Bronchial smooth muscle cell (primary cell): ENCODE measurements at places on chromosomes 2 and 18. TPM values are rescaled to one million over a fixed set of nuclear protein-coding genes. Genes with fewer than 3 reads are reported as not detected.

Gene AQP12B
- not detected in 2 replicates for total RNA-seq

Gene ZSWIM2
- total RNA-seq: not detected in 2 replicates

Gene RGPD3
- under 0.01 TPM in 2 replicates for total RNA-seq

Gene EGR4
- under 0.01 TPM in 1 of 2 replicates, not detected in the other for total RNA-seq

Gene CNTNAP5
- not detected in 2 replicates for total RNA-seq

Gene LONRF2
- total RNA-seq: under 0.01 TPM in 2 replicates

Gene RABL2A
- total RNA-seq: 11.8 and 18.4 TPM in 2 replicates

Gene RND3
- total RNA-seq: 213 and 557 TPM in 2 replicates

Gene REG3G
- total RNA-seq: not detected in 2 replicates

Gene AP1S3
- 0.26 and 1.6 TPM in 2 replicates for total RNA-seq

Gene LIMS3
- 0.34 and 1.6 TPM in 2 replicates for total RNA-seq

Gene BCS1L
- 27.9 and 36.4 TPM in 2 replicates for total RNA-seq

Gene INO80C
- total RNA-seq: 2.1 and 4.4 TPM in 2 replicates

Gene NTSR2
- under 0.01 TPM in 1 of 2 replicates, not detected in the other for total RNA-seq

Gene KCNF1
- under 0.01 TPM in 1 of 2 replicates, not detected in the other for total RNA-seq

Gene CTAGE1
- total RNA-seq: not detected in 2 replicates

Gene CAPN14
- 0.16 and 0.17 TPM in 2 replicates for total RNA-seq

Gene HMSD
- total RNA-seq: not detected in 2 replicates

Gene SERPINB2
- total RNA-seq: 1.4 TPM in 1 of 2 replicates, not detected in the other

Gene TEX261
- total RNA-seq: 22.1 and 34.9 TPM in 2 replicates

Gene RAB3GAP1
- total RNA-seq: 74.3 and 74.7 TPM in 2 replicates

Gene REG1B
- total RNA-seq: not detected in 2 replicates

Gene FHL2
- 50.2 and 85.7 TPM in 2 replicates for total RNA-seq

Gene KLHL14
- total RNA-seq: not detected in 2 replicates

Gene CD226
- 0.16 and 0.34 TPM in 2 replicates for total RNA-seq

Gene NAT8
- not detected in 2 replicates for total RNA-seq

Gene ABCA12
- total RNA-seq: 0.09 and 0.16 TPM in 2 replicates

Gene ACOXL
- not detected in 2 replicates for total RNA-seq

Gene PPIG
- total RNA-seq: 17.3 and 26.6 TPM in 2 replicates

Gene CXCR1
- not detected in 2 replicates for total RNA-seq

Gene FHOD3
- 4.3 and 12.9 TPM in 2 replicates for total RNA-seq

Gene FSIP2
- total RNA-seq: under 0.01 and 0.16 TPM in 2 replicates

Gene PIEZO2
- total RNA-seq: 1.3 and 3.3 TPM in 2 replicates

Gene STPG4
- total RNA-seq: 0.16 TPM in 1 of 2 replicates, not detected in the other

Gene SAP130
- 2.0 and 3.6 TPM in 2 replicates for total RNA-seq

Gene INHBB
- total RNA-seq: not detected in 2 replicates

Gene CAPN10
- total RNA-seq: 18.8 and 19.5 TPM in 2 replicates

Gene RGPD4
- total RNA-seq: not detected in 2 replicates

Gene CBLN2
- not detected in 2 replicates for total RNA-seq

Gene WBP1
- total RNA-seq: 79.4 and 88.0 TPM in 2 replicates

Gene ATP6V1C2
- not detected in 2 replicates for total RNA-seq

Gene AFTPH
- total RNA-seq: 17.0 and 22.9 TPM in 2 replicates

Gene GATA6
- 3.5 and 4.0 TPM in 2 replicates for total RNA-seq

Gene PROC
- total RNA-seq: not detected in 2 replicates

Gene NGEF
- 1.9 and 11.2 TPM in 2 replicates for total RNA-seq

Gene SLC4A3
- 2.0 and 2.2 TPM in 2 replicates for total RNA-seq

Gene KCNK3
- under 0.01 TPM in 1 of 2 replicates, not detected in the other for total RNA-seq

Gene MYL1
- total RNA-seq: not detected in 2 replicates

Gene C2orf49
- total RNA-seq: 17.5 and 21.4 TPM in 2 replicates

Gene DNAH6
- under 0.01 and 0.17 TPM in 2 replicates for total RNA-seq

Gene SP9
- not detected in 2 replicates for total RNA-seq

Gene IL36RN
- not detected in 2 replicates for total RNA-seq

Gene RFTN2
- 3.6 and 15.1 TPM in 2 replicates for total RNA-seq

Gene VPS4B
- 29.9 and 41.8 TPM in 2 replicates for total RNA-seq

Gene SERPINB4
- not detected in 2 replicates for total RNA-seq

Gene KCNE4
- total RNA-seq: 7.1 and 8.5 TPM in 2 replicates

Gene COLEC11
- total RNA-seq: not detected in 2 replicates
